ENCODE measurements at places on chromosomes 7 and 10.

GRCh38 chr7:29318853-29319718, 124.5 kb downstream of the CHN2 start:
- DNase-seq = no peak

DNA sequence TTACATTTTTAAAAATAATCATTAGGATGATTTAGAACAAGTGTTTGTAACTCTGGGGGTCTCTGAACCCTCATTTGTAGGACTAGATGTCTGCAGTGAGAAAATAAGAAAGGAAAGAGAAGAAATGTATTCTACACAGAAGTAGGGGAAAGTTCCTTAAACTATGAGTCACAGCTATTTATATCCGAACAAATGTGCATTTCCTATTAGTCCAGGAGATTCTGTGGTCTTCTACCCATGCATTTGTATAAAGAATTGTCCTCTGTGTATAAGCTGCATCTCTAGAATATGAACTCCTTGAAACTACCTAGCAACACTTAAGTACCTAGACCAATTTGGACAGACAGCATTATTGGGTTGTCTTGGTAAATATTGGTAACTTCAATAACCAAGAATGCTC, 15.9 kb upstream of the CD36 start:
- DNase-seq = peak; percentile 45

GRCh38 chr10:30493609-30494530, 59.9 kb downstream of the MAP3K8 start:
- no peak for DNase-seq

DNA sequence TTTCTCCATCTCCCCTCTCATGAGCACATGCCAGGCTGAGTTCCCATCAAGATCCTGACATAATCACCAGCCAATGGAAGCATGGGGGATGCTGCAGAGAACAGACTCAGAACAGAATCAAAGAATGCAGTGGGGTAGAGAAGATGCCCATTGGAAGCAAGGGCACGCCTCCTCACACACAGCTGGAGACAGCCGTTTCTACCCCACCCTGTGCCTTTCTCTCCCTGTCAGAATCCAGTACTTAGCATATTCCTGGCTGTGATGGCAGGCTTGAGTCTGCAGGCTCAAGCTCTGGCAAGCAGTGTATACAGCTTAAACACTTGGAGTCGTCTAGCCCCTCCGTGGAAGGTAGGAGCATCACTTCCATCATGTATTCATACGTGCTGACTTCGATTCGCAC, 867.9 kb downstream of the NRG3 start:
- DNase-seq = no peak

DNA sequence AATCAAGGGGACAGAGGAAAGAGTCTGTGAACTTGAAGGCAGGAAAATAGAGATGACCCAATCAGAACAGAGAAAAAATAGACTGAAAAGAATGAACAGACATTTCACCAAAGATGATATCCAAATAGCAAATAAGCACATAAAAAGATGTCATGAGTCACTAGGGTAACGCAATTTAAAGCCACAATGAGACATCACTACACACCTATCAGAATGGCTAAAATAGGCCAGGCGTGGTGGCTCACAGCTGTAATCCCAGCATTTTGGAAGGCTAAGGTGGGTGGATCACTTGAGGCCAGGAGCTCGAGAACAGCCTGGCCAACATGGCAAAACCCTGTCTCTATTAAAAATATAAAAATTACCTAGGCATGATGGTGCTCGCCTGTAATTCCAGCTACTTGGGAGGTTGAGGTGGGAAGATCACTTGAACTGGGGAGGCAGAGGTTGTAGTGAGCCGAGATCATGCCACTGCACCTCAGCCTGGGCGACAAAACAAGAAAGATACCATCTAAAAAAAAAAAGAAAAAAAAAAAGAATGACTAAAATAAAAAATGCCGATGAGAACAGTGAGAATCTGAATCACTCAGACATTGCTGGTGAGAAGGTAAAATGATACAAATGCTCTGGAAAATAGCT, 100.9 kb downstream of the LHPP start:
- DNase-seq = no peak

All from AG04450 (cell line).